Lower lobe of right lung (tissue), 2 donors: ENCODE measurements at places on chromosomes 13 and 19.

DNA sequence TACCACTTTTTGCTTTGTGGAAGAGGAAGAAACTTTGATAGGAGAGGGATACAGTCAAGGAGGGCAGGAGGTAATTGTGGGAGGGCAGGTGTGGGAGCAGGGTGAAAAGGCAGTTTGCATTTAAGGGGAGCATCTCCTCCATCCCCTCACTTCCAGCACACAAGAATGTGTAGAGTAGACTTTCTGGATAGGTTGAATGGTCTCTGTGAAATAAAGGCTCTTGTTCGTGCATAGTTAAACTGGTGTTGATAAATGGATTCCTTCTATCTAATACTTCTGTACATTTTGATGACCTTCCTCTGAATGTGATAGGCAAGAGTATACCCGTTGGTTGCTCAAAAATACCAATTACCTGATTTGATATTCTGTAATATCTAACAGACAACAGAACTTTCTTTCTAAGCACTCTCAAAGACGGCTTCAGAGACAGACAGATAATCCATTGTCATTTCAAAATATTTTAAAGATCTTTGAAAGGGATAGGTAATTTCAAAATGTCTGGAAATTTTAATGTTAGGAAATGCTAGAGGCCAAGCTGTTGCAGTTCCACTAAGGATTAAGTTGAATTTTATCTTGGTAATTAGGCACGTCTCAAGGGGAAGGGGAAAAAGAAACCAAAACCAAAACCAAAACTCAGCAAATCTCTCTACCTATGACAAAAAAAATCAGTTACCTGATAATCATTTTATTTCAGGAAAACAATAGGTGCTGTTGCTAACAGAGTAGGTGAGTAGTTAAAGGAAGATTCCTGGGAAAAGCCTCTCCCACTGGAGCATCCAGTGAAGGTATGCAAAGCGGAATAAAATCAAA is 302.6 kb downstream of the COG6 start:
- no peak for DNase-seq

- DNase-seq = no peak
Observed at GRCh38 chr19:37361994-37362393, 8.9 kb upstream of the ZNF527 start.

- DNase-seq = no peak
Observed at GRCh38 chr19:2223959-2224358, 12.2 kb downstream of the PLEKHJ1 start.

- no peak for DNase-seq
Observed at GRCh38 chr13:66534561-66534960, 695.6 kb downstream of the PCDH9 start.

DNA sequence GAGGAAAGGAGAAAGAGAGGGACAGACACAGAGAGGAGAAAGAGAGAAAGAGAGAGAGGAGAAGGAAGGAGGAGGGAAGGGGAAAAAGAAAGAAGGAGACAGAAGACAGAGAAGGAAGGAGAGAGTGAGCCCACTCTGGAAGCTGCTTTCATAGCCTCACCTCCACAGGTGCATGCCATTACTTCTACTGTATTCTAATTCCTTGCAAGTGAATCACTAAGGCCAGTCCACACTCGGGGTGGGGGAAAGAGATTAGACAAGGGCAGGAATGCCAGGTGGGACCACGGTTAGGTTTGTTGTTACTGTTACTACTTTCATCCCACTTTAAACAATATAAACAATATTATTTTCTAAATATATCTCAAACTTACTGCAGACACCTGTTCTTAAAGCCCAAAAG is 684.5 kb upstream of the ARGLU1 start:
- no peak for DNase-seq

- DNase-seq = no peak
Observed at GRCh38 chr19:49488863-49489537, 1.6 kb downstream of the RPL13A start.

GRCh38 chr13:114010401-114011101 is 36.7 kb upstream of the C13orf46 start:
- peak; percentile 42 for DNase-seq

DNA sequence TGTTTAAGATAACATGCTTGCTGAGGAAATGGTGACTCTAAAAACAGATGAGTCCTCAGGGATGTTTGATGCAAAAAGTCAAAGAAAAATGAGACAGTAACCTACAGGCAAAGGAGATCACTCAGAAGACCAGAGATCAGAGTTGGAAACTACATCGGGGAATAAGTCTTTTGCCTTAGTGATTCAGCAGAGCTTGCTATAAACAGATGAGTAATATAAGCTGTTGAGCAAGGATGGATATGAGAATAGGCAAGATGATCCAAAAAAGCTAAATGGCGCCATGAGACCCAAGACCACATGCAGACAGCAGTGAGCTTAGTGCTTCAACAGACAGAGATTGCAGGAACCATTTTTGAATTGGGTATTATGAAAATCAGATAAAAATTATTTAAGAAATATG is 168.6 kb downstream of the POSTN start:
- no peak for DNase-seq

DNA sequence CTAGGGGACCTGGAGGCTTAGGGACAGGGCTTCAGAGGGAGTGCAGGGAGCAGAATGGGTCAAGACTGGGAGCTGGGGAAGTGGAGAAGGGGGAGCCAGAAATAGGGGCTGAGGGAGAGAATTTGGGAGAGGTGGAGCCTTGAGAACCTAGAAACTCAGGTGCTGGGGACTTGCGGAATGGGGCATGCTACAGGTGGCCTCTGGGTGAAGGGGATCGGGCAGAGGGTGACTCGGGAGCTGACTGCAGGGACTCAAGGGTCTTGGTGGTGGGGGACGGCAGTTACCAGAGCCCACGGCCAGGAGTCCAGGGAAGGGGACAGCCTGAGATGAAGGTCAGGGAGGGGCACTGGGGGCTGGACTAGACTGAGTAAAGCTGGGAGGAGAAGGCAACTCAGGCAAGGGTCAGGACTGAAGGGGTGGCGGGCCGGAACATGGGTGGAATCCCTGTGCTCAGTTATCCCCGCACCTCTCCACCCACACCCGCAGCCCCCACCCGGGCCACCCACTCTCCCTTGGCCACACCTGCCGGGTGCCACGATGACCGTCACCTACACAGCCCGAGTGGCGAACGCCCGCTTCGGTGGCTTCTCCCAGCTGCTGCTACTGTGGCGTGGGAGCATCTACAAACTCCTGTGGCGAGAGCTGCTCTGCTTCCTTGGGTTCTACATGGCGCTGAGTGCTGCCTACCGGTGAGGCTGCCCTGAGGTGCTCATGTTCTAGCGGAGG is 628 bp downstream of the BEST2 start:
- DNase-seq = no peak

DNA sequence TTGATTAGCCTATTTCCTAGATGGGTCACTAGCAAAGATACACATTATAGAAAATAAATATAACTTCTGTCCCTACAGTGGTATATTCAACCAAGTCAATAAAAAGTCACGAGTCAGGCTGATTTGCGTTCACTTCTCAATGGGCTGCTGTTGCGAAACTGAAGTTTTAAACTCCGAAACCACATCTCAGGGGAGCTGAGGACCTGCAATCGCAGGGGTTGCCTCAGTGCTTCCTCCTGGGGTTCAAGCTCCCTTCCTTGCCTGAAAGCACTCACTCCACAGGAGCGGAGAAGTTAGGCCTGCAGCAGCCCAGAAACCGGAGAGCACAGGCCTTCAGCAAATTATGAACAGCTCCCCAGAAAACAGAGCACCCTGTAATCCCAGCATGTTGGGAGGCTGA is 39.6 kb downstream of the RAB20 start:
- DNase-seq = peak; percentile 68

DNA sequence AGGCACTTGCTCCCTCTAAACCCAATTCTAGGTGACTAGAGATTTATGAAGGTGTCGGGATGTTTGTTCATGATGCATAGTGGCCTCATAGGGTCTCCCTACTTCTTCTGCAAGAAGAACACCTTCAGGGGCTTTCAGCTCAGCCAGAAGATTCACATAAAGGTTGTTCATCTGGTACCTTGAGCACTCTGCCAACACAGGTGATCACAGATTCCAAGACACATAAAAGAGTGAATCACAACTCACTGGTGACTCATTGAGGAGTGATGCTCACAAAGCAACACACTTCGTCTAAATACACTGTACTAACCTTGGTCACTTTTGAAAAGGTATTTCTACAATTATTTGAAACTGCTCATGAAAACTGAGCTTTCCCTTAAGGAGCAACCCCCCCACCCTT is 6.8 kb upstream of the ZNF324 start:
- no peak for DNase-seq

- DNase-seq = no peak
Observed at GRCh38 chr13:21018220-21018619, 43.2 kb downstream of the LATS2 start.

- no peak for DNase-seq
Observed at GRCh38 chr13:74662905-74663304, 528.7 kb upstream of the KLF12 start.

GRCh38 chr19:29089315-29089870 is 123.6 kb downstream of the UQCRFS1 start:
- DNase-seq = no peak

DNA sequence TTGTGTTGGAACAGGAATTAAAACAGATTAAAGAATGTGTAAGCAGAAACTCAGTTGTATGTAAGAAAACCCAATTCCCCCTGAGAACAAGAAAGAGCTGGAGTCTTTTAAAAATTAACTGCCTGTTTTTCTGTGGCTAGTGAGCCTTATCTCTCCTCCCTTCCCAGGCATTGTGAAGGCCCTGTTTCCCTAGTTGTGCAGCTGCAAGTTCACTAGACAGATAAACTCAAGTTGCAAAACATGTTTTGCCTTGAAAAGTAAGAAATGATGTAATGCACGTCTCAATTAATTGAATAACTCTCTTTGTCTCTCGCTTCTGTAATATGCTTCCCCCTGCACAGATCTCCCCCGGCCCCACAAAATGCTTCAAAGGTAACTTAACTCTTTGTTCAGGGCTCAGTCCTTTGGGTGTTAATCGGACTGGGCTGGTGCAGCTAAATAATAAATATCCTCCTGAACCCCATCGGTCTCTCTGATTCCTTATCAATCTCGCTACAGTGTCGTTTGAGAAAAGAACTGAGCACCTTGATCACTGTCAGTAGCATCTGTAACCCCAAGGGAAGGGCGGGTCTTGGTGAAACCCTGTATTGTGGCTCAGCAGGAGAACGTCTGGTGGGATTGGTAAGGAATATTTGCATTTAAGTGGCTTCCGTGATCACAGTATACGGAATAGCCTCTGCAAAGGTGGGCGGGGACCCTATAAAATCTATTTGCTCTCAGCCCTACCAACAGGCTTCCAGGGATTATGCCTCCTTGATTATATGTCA is 1.6 kb upstream of the ZNF556 start:
- DNase-seq = no peak

GRCh38 chr13:73833325-73834070 is 300.7 kb downstream of the KLF12 start:
- DNase-seq = no peak

DNA sequence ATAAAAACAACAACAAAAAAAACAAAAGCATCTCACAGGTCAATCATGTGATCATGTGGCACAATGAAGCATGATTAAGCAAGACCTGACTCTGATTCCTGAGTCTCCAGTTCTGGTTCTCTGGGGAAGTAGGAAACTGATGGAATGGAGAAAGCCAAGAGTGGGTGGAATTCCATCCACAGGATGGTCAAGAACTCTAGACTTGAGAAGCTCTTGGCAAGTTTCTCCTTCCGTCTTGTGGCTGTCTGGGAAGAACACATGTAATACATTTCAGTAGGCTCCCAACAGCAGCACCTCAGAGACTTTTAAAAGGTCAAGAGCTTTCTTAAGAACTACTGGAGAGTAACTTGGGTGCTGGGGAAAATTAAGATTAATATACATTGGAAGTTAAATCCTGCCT is 78.6 kb upstream of the TSHZ3 start:
- DNase-seq = no peak

DNA sequence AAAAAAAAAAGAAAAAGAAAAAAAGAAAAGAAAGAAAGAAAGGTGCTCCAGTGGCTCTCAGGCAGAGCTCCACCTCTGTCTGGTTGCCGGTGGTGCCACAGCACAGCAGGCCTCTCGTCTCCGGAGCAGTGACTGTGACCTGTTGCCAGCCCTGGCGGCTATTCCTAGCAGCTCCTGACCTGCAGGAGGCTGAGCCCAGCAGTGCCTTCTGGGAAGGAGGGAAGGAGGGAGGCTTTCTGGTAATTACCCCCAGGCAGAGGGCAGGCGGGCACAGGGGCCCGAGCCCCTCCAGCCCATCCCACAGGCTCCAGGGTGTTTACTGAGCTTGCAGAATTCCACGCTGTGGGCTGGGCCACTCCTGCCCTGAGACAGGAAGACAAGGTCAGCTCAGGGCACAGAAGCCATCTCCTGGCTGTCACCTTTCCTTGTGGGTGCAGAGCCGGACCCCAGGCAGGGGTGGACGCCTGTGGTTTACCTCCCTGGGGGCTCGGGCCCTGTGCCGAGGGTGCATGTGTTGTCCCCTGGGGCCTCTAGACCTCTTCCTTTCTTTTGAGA is 77.9 kb downstream of the GNG7 start:
- peak; percentile 73 for DNase-seq

GRCh38 chr13:34522808-34523207 is 419.3 kb upstream of the NBEA start:
- DNase-seq = no peak

DNA sequence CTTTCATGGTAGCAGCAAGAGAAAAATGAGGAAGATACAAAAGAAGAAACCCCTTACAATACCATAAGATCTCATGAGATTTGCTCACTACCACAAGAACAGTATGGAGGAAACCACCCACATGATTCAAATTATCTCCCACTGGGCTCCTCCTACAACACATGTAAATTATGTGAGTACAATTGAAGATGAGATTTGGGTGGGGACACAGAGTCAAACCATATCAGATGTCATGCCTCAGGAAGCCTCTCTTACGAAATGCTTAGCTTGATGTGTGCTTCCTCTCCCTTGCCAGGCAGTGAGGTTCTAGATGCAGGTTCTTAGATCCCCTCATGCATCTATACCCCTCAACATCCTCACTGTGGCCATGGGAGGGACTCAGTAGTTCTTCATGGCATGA is 63.2 kb upstream of the RGCC start:
- DNase-seq = no peak

- DNase-seq = no peak
Observed at GRCh38 chr19:33333642-33334041, 31.3 kb upstream of the CEBPA start.

GRCh38 chr19:4722671-4723594 is 709 bp downstream of the DPP9 start:
- DNase-seq = peak; percentile 47

- DNase-seq = no peak
Observed at GRCh38 chr19:31575846-31576335, 226.7 kb upstream of the TSHZ3 start.
